ENCODE measurements at places on chromosomes 3 and 15. TPM values are rescaled to one million over a fixed set of nuclear protein-coding genes. Genes with fewer than 3 reads are reported as not detected.

GRCh38 chr3:131091768-131092167 lies 65.1 kb downstream of the NEK11 start:
- no peak for DNase-seq
- H3K4me3 ChIP-seq: no peak overlapping the region
- no peaks in the 10 kb centered on the region for H3K4me1 ChIP-seq
- H3K36me3 ChIP-seq: no peaks in the 10 kb centered on the region
- H3K27me3 ChIP-seq: no peaks in the 10 kb centered on the region
- no peak overlapping the region for H3K27ac ChIP-seq

DNA sequence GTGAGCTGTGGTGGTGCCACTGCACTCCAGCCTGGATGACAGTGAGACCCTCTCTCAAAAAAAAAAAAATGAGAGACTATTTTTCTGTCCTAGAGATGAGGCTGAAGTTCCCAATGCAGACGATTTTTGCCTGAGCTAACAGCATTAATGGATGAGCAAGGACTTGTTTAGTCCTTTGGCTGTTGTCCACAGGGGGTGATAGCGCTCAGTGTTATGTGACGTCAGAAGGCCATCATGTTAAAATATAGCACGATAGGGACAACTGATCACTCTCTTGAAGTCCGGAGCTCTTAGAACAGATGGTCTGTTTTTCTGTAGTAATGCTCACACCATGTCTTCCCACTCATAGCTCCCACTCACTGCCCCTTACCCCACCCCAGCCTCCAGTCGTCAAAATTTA lies 6.8 kb downstream of the TRNT1 start:
- H3K27ac ChIP-seq: no peak overlapping the region
- H3K4me1 ChIP-seq: peaks cover 2% of the 10 kb centered on the region
- no peak overlapping the region for H3K4me3 ChIP-seq
- no peak for DNase-seq
- no peaks in the 10 kb centered on the region for H3K27me3 ChIP-seq

DNA sequence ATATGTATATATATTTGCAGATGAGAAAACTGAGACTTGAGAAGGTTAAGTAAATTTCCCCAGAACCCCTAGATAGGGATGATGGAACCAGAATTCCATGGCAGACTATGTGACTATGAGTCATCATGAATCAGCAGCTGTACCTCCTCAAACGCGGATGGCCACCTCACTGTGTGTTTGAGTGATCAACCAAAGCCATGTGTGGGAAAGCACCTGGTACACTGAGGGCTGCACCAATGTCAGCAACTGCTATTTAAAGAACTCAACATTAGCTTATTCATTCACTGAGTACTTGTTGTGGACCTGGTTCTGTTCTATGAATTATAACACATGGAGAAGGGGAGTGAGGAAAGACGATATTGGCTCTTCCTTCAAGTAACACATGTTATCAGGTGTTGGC lies 377.0 kb downstream of the GAP43 start:
- DNase-seq: no peak
- H3K27me3 ChIP-seq: no peaks in the 10 kb centered on the region
- H3K4me1 ChIP-seq: no peaks in the 10 kb centered on the region

DNA sequence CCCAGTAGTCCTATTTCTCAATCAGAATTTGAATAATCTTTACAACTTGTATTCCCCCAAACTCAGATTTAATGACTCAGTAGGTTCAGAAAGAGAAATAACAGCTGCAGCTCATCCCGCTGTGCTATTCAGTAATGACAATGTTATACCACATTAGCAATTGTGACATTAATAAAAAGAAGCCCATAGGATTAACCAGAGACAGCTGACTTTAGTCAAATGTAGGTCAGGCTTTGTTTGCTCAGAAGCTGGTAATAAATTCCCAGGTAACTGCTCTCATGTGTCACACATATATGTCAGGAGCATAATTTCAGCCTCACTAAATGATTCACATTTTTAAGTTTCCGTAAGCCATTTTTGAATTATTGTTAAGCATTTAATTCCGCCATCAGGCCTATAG lies 222.0 kb upstream of the UBE2E2 start:
- DNase-seq: no peak
- no peak overlapping the region for H3K27ac ChIP-seq
- H3K36me3 ChIP-seq: no peaks in the 10 kb centered on the region
- H3K4me3 ChIP-seq: no peak overlapping the region
- no peaks in the 10 kb centered on the region for H3K27me3 ChIP-seq

GRCh38 chr15:23606226-23606625 lies 40.8 kb downstream of the MKRN3 start:
- DNase-seq: no peak
- no peak overlapping the region for H3K27ac ChIP-seq
- no peak overlapping the region for H3K4me3 ChIP-seq
- H3K4me1 ChIP-seq: no peaks in the 10 kb centered on the region
- H3K27me3 ChIP-seq: no peaks in the 10 kb centered on the region

GRCh38 chr3:7800006-7800780 lies 701.4 kb upstream of the LMCD1 start:
- no peaks in the 10 kb centered on the region for H3K27me3 ChIP-seq
- H3K4me1 ChIP-seq: no peaks in the 10 kb centered on the region
- H3K36me3 ChIP-seq: no peaks in the 10 kb centered on the region
- no peak overlapping the region for H3K4me3 ChIP-seq

DNA sequence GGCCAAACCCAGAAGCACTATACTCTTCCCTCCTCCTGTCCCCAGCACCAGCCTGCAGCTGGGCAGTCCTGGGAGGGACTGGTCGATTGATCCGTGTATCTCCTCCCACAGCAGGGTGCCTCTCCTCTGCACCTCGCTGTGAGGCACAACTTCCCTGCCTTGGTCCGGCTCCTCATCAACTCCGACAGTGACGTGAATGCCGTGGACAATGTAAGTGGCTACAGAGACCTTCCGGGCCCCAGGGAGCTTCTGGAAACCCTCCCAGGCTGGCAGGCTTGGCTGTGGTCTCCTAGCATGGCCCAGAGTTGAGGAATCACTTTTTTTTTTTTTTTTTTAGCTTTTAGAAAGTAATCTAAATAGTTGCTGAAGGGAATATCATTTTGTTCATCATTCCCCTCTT lies 30.7 kb downstream of the ANKDD1A start:
- H3K4me3 ChIP-seq: no peak overlapping the region
- H3K36me3 ChIP-seq: peaks cover 1% of the 10 kb centered on the region
- no peaks in the 10 kb centered on the region for H3K4me1 ChIP-seq
- H3K27me3 ChIP-seq: no peaks in the 10 kb centered on the region
- H3K27ac ChIP-seq: no peak overlapping the region

- H3K27me3 ChIP-seq: no peaks in the 10 kb centered on the region
- no peaks in the 10 kb centered on the region for H3K36me3 ChIP-seq
- H3K4me1 ChIP-seq: no peaks in the 10 kb centered on the region
- DNase-seq: no peak
Observed at GRCh38 chr3:196842567-196843434, 24.9 kb upstream of the SENP5 start.

DNA sequence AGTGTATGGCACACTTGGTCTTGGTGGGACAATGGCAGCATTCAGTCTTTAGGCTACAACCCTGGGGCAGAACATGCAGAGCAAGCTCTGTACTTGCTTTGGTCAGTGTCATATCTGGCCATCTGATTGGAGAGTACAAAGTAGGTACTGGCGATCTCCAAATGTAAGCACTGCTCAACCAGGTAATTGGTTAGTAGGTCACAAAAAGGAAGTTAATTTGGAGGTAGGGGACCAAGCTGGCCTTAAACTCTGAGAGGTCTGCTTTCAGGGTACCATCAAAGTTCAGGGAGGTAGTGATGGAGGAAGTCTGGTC lies 3.3 kb upstream of the ABHD5 start:
- no peaks in the 10 kb centered on the region for H3K4me1 ChIP-seq
- H3K27ac ChIP-seq: no peak overlapping the region
- no peak overlapping the region for H3K4me3 ChIP-seq
- H3K27me3 ChIP-seq: no peaks in the 10 kb centered on the region

GRCh38 chr3:150082898-150083654 lies 112.4 kb upstream of the PFN2 start:
- no peak for DNase-seq
- H3K36me3 ChIP-seq: no peaks in the 10 kb centered on the region
- H3K4me3 ChIP-seq: peak overlapping the region; percentile 33
- H3K4me1 ChIP-seq: no peaks in the 10 kb centered on the region

DNA sequence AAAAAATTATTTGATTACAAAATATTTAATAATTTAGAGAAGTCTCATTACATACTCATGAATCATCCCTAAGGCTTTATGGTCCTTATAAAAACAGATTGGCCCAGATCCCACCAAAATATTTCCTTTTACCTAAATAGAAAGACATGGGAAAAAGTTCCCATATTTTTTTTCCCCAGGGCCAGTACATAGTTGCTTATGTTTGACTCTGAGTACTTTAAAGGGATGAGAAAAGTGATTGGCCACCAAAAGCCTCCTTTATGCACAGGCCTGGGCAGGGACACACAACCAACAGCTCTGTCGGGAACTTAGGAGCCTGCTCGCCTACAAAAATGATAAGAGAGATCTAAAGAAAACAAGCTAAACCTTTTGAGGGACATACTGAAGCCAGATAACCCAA lies 22.3 kb downstream of the KCNAB1 start:
- DNase-seq: no peak
- H3K36me3 ChIP-seq: no peaks in the 10 kb centered on the region
- peak overlapping the region; percentile 79 for H3K4me3 ChIP-seq

GRCh38 chr15:80455668-80456442 lies 51.7 kb downstream of the ARNT2 start:
- no peaks in the 10 kb centered on the region for H3K27me3 ChIP-seq
- no peaks in the 10 kb centered on the region for H3K4me1 ChIP-seq
- no peaks in the 10 kb centered on the region for H3K36me3 ChIP-seq
- H3K27ac ChIP-seq: no peak overlapping the region
- no peak overlapping the region for H3K4me3 ChIP-seq
- DNase-seq: peak; percentile 65

GRCh38 chr3:177145381-177145780 lies 51.9 kb downstream of the TBL1XR1 start:
- no peak for DNase-seq
- peaks cover 19% of the 10 kb centered on the region for H3K4me1 ChIP-seq
- H3K4me3 ChIP-seq: no peak overlapping the region
- no peaks in the 10 kb centered on the region for H3K36me3 ChIP-seq

DNA sequence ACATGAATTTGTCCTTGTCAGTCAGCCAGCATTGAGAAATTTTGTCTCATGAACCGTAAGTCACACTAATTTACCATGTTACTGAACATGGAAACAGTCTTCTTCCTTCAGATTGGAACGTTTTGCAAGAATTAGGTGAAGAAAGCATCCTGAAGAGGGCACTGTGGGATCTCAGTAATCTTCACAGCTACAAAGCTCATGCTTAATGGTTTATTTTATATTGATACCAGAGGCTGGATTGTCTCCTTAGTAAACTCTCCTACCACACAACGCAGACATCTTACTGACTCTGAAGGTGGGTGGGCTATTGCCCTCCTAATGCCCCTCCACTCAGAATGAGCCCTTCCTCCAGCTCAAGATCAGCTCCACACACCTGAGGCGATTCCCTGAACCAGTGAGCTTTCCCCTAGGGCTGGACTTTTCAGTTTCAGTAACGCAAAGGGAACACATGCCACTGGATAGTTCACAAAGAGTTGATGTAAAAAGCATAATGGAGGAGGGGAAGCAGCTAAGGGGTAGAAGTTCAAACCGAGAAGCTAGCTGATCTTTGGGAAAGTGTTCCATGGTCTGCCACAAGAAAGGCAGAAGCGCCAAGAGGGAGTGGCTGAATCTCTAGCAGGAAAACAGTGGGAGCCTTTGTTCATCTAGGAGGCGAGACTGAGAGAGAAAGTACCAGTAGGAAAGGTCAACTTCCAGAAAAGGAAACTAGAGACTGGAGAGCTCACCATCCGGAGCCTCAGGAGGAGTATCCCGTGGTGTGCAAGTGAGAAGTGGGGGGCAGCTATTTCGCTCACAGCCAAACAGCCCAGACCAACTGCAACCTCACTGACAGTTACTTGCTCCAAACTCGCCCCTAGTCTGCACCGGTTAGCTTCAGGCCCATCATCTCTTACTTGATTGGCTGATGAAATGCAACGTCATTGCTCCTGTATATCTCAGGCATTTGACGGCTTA lies at the start of gene SLC9C1:
Gene SLC9C1, minus strand, starts transcription at position 849 of the 954 bp plus-strand sequence. CDS start 7,425 bp downstream, outside the sequence.
- H3K4me3 ChIP-seq: peak within 1 kb of the TSS; percentile 68
- H3K36me3 ChIP-seq: no peaks in the 10 kb centered on the region
- no peaks in the 10 kb centered on the region for H3K27me3 ChIP-seq

DNA sequence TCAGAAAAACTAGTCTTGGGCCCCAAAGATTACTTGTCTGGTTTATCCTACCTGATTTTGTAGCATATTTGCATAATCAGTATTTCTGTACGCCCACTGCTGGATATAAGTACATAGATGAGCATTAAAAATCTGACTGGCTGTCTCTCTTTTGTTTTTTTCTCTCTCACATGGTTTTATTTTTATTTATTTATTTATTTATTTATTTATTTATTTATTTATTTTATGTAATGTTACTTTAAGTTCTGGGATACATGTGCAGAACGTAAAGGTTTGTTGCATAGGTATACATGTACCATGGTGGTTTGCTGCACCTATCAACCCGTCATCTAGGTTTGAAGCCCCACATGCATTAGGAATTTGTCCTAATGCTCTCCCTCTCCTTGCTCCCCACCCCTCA lies 31.9 kb downstream of the C2CD4B start:
- H3K36me3 ChIP-seq: no peaks in the 10 kb centered on the region
- H3K4me3 ChIP-seq: no peak overlapping the region
- no peak overlapping the region for H3K27ac ChIP-seq
- H3K27me3 ChIP-seq: no peaks in the 10 kb centered on the region

- H3K4me1 ChIP-seq: no peaks in the 10 kb centered on the region
- DNase-seq: no peak
- no peak overlapping the region for H3K27ac ChIP-seq
- no peak overlapping the region for H3K4me3 ChIP-seq
- H3K36me3 ChIP-seq: no peaks in the 10 kb centered on the region
Observed at GRCh38 chr3:99295836-99296235, 342.6 kb upstream of the COL8A1 start.

DNA sequence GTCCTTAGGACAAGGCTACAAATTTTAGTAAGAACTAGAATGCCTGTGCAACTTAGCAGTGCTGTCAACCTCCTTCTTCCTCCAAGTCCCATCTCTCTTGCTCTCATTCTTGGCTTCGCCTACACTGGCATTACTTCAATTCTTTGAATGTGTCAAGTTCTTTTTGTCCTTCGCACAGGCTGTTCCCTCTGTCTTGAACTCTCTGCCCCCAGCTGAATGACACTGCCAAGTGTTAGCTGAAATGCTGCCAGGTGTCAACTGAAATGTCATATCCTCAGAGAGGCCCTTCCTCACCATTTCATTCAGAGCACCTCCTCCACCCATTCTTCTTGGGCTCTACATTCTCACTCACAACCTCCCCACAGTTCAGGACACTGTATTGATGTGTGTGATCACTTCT lies 48.8 kb upstream of the PSMD6 start:
- no peak for DNase-seq
- no peaks in the 10 kb centered on the region for H3K4me1 ChIP-seq
- H3K27me3 ChIP-seq: no peaks in the 10 kb centered on the region
- no peaks in the 10 kb centered on the region for H3K36me3 ChIP-seq

- H3K27me3 ChIP-seq: no peaks in the 10 kb centered on the region
- H3K27ac ChIP-seq: no peak overlapping the region
- DNase-seq: peak; percentile 82
- H3K36me3 ChIP-seq: no peaks in the 10 kb centered on the region
- H3K4me1 ChIP-seq: no peaks in the 10 kb centered on the region
- no peak overlapping the region for H3K4me3 ChIP-seq
Observed at GRCh38 chr3:12984023-12984823, 89.0 kb downstream of the IQSEC1 start.

C2CD4B gene
- not detected for polyA plus RNA-seq

GXYLT2 gene
- polyA plus RNA-seq: 2.5 TPM

STX19 gene
- 7.1 TPM for polyA plus RNA-seq

TAMM41 gene
- polyA plus RNA-seq: 9.4 TPM

PLAAT1 gene
- polyA plus RNA-seq: not detected

MITF gene
- 6.5 TPM for polyA plus RNA-seq
